Effector CD4-positive, alpha-beta T cell (primary cell): ENCODE measurements at places on chromosomes 1 and 21.
A peak's percentile ranks its signal among the peaks of the same experiment; 100 is the strongest.

DNA sequence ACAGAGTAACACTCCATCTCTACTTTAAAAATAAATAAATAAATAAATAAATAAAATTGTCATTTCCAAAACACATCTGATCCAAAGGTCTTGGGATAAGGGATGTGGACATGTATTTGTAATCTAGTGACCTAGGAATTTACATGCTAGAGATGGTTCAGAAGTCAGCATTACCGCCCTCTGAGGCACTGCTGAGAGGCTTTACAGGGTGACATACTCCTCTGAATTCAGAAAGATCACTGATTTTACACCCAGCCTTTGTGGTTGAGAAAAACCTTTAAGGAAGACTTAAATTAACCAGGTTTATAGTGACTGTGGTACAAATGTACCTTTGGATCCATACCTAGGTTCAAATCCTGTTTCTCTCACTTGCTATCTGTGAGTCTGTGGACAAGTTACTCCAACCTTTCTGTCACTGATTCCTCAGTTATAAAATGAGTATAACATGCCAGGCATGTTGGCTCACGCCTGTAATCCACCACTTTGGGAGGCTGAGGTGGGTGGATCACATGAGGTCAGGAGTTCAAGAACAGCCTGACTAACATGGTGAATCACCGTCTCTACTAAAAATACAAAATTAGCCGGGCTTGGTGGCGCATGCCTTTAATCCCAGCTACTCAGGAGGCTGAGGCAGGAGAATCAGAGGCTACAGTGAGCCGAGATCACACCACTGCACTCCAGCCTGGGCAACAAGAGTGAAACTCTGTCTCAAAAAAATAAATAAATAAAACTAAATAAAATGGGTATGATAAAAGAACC, 20.1 kb downstream of the OSBPL9 start:
- no peak for DNase-seq

GRCh38 chr1:194289569-194290266, 1103.3 kb upstream of the B3GALT2 start:
- DNase-seq: peak; percentile 41

DNA sequence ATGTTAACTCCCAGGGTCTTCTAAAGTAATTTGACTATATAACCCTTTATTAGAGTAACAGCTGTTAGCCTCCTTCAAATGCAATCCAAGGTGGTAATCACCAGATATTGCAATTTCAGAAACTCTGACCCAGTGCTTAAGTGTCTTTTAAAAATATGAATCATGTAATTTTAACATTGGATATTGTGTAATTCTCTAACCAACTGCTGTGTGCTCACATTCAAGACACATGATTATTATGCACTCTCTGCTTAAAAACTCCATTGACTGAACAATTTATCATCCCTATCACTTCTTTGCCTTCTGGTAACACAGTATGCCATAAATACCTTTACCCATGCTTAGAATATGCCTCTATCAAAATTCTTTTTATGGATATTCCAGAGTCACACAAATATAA, 537.4 kb upstream of the RGS18 start:
- DNase-seq: no peak

- DNase-seq: no peak
Observed at GRCh38 chr21:45853703-45854342, 127.7 kb upstream of the COL6A1 start.

GRCh38 chr1:198713081-198713480, 74.2 kb downstream of the PTPRC start:
- DNase-seq: no peak

- no peak for DNase-seq
Observed at GRCh38 chr1:176838276-176838995, 326.1 kb downstream of the ASTN1 start.

GRCh38 chr1:53310847-53311681, 16.8 kb downstream of the LRP8 start:
- no peak for DNase-seq
